ENCODE measurements at places on chromosomes 6 and 20.

DNA sequence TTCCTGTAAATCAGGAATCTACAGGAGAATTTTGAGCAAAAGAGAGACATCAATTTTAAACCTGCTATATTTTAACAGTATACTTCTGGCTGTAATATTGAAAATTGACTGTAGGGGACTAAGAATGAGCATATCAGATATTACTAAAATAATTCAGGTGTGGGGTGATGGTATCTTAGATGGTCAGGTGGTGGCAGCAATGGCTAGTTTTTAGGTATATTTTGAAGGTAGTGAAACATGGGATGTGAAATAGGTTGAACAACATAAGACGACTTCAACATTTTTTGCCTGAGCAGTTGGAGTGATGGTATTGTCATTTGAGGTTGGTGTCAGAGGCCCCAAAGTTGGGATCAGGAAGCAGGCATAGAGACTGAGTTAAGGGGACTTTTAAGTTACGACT, 32.1 kb downstream of the FAM83B start:
- DNase-seq: no peak

- DNase-seq: no peak
These were observed 72.0 kb upstream of the GCM1 start for GRCh38 chr6:53220605-53221004.

DNA sequence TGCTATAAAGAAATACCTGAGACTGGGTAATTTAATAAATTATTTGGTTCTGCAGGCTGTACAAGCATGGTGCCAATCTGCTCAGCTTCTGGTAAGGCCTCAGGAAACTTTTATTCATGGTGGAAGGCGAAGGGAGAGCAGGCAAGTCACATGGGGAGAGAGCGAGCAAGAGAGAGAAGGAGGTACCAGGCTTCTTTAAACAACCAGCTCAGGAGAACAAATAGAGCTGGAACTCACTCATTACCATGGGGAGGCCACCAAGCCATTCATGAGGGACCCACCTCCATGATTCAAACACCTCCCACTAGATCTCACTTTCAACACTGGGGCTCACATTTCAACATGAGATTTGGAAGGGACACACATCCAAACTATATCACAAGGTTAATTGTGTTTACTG, 44.9 kb upstream of the CRISP1 start:
- DNase-seq: no peak

GRCh38 chr6:80134065-80134464, 27.6 kb downstream of the BCKDHB start:
- DNase-seq: no peak
